ENCODE measurements at places on chromosomes 3 and 15.
A peak's percentile ranks its signal among the peaks of the same experiment; 100 is the strongest.

DNA sequence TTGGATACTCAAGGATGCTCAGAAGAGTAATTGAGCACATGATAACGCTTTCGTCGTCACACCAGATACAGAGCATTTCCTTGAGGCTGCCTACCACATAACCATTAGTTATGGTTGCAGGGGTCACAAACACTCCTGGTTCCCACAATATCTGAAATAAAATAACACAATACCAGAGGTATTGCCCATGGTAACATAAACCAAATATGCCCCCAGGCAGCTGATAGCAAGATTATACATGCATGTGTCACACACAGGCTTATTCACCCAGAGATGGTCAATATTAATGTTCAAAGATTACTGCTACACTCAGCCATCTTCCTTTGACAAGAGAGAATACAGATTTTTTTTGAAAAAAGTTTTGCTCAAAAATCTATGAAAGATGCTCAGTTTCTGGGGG is 7.3 kb downstream of the RPL39L start:
- DNase-seq: no peak

- no peak for DNase-seq
Observed at GRCh38 chr3:14477311-14477935, 62.7 kb downstream of the GRIP2 start.

- DNase-seq: no peak
Observed at GRCh38 chr15:93987068-93987467, 244.3 kb upstream of the MCTP2 start.

DNA sequence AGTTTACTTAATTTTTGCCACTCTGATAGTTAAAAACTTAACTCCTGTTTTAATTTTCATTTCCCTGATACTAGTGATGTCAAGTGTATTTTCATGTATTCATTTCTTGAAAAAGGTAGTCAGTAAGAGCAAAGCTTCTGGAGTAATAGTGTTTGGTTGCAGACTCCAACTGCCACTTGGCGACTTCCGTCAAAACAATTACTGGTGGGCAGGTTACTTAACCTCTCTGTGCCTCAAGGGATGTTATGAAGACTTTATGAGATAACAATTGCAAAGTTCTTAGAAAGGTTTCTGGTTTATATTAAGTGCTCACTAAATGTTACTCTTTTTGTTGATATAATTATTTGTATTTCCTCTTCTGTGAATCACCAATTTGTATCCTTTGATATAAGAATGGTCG is 129.7 kb downstream of the NFKBIZ start:
- no peak for DNase-seq

GRCh38 chr3:155326901-155327300 is 33.4 kb upstream of the STRIT1 start:
- no peak for DNase-seq

DNA sequence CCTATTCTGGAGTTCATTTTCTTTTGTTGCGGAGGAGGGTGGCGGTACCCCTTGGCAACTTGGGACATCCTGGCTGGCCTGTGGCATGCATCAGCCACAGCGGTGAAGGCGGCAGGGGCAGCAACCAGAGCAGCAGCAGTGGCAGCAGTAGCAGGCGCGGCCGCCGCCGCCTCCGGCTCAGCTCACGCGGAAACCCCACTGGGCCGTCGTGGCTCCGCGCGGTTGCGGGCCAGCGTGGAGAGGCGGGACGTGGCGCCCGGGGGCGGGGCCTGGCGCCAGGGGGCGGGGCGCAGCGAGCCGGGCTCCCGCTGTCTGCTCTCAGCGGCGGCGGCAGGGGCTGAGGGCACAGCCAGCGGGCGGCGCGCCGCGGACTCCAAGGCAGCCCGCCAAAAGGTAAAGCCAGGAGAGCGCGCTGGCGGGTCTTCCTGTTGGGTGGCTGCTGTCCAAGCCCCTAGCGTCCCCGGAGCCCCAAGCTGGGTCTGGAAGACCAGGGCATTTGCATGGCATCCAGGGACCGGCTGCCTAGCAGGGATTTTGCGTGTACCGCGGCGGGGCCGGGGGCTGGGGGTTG is 334.4 kb upstream of the THRB start:
- no peak for DNase-seq

GRCh38 chr15:58543664-58544335 is 112.0 kb downstream of the LIPC start:
- DNase-seq: no peak

GRCh38 chr3:77718311-77718710 is 678.4 kb downstream of the ROBO2 start:
- no peak for DNase-seq

- no peak for DNase-seq
Observed at GRCh38 chr15:62426387-62426956, 261.4 kb upstream of the C2CD4B start.

GRCh38 chr3:12325586-12326515 is 37.0 kb downstream of the PPARG start:
- no peak for DNase-seq

GRCh38 chr3:98136631-98137030 is 6.1 kb downstream of the OR5H1 start:
- DNase-seq: no peak

DNA sequence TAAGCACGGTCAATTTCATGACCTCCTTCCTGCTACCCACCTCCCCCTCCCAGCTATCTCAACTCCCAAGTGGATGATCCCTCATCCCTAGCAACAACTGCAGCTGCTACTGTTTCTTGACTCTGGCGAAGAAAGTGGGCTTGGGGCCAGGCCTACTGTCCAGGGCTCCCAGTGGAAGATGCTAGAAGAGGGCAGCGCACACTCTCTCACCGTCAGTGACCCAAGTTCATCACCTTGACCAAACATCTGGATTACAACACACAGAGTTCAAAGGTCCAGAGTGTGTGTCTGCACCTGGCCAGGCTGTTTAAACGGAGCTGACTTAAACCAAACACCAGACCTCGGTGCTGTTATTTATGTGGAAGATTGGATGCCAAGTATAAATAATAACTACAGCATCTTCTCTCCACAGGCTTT is 385.6 kb downstream of the SHQ1 start:
- peak; percentile 46 for DNase-seq

DNA sequence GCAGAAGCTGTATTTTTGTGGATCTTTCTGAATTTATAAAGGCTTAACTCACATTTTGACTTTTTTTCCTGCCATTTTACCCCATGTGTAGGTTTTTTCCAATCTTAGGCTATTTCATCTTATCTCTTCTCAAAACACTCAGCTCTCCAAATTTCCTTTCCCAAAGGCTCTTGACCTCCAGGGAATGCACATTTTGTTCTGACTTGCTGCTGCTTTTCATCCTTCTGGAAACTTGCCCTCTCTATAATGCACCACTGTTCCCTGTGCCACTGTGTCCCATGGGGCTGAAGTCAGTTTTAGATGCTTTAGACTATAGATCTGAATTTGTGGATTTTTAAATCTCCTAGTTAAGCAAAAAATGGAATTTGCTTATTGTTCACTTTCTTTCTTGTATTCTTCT is 9.1 kb downstream of the PYDC2 start:
- DNase-seq: no peak

Measured in spinal cord (tissue), 10 donors.